Mesenchymal stem cell (in vitro differentiated cells and primary cell): ENCODE measurements at places on chromosomes 16 and 17.

DNA sequence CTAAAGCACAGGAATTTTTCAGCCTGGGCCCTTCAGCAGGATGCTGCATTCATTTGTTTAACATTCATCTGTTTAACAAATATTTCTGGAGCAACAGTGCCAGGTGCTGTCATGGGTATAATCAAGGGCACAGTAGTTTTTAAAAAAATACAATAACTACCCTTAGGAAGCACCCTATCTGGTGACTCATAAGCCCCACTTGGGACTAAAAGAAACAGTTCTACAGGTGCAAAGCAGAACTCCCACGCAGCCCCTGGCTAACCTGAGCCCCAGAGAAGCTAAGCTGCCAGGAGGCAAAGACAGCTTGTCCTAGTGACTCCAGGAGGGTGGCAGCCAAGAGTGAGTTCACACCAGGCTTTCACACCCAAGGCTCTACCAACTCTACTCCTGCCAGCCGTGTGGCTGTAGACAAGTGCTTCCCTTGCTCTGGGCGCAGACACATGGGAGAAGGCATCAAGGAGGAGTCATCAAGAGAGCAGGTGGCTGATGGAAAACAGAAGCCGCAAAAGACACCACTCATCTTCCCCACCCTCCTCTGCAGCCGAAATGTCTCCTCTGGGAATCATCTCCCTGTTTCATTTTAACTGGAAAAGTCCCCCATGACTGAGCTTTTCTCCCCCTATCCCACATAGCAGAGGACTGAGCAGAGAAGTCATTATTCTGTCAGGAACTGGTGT, 14.4 kb downstream of the CUEDC1 start:
- H3K27me3 ChIP-seq = no peaks in the 10 kb centered on the region
- no peaks in the 10 kb centered on the region for H3K36me3 ChIP-seq
- H3K4me3 ChIP-seq = no peak overlapping the region
- DNase-seq = no peak
- H3K27ac ChIP-seq = no peak overlapping the region

- no peak overlapping the region for H3K4me3 ChIP-seq
- H3K4me1 ChIP-seq = no peaks in the 10 kb centered on the region
- H3K27me3 ChIP-seq = no peaks in the 10 kb centered on the region
Measured at GRCh38 chr17:16342979-16343378, 10.3 kb downstream of the CENPV start.

- DNase-seq = no peak
- H3K36me3 ChIP-seq = no peaks in the 10 kb centered on the region
- H3K27ac ChIP-seq = no peak overlapping the region
- no peak overlapping the region for H3K4me3 ChIP-seq
Measured at GRCh38 chr17:49435671-49436029, 21.0 kb upstream of the PHB1 start.

DNA sequence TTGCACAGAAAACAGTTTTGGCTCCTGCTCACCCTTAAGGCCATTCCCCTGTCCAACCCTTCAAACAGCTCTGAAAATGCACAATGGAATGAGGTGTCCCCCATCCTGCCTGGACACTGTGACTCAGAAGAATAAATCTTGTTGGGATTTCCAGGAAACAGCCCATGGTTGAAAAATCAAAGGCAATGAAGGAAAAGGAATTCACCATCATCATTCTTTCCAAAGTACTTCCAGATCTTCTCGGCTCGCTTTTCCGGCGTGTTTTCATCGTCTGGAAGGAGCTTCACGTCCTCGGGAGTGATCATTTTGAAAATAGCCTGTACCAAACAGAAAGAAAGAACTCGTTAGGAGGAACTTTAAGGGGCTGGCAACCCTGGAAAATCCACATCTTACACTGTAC, 4.3 kb downstream of the RCVRN start:
- H3K27ac ChIP-seq = peak overlapping the region; percentile 32
- DNase-seq = peak; percentile 83
- no peak overlapping the region for H3K4me3 ChIP-seq
- peaks cover 10% of the 10 kb centered on the region for H3K4me1 ChIP-seq
- H3K27me3 ChIP-seq = no peaks in the 10 kb centered on the region
- H3K36me3 ChIP-seq = no peaks in the 10 kb centered on the region

DNA sequence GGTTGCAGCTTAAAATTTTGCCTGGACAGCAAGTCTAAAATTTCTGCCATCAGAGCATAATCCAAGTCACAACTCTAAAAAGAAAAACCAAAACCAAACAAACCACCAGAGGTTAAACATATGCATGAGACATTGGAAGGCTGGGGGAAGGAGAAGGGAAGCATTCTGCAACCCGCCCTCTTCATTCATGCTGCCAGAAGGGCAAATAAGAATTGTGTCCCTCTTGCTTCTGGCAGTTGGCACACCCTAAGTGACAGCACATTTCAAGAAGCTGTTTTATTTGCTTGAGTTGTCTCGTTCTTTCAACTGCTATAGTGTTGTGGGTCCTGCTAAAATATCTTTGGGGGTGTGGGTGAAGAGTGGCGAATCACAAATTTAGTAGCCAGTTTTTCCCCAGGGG, 99.6 kb downstream of the SKAP1 start:
- H3K27me3 ChIP-seq = peaks cover 8% of the 10 kb centered on the region
- no peaks in the 10 kb centered on the region for H3K36me3 ChIP-seq
- no peaks in the 10 kb centered on the region for H3K4me1 ChIP-seq
- no peak overlapping the region for H3K4me3 ChIP-seq
- peak; percentile 42 for DNase-seq
- H3K27ac ChIP-seq = no peak overlapping the region

- H3K4me3 ChIP-seq = no peak overlapping the region
- no peak overlapping the region for H3K27ac ChIP-seq
- no peak for DNase-seq
- H3K36me3 ChIP-seq = no peaks in the 10 kb centered on the region
- peaks cover 78% of the 10 kb centered on the region for H3K27me3 ChIP-seq
Measured at GRCh38 chr17:41474863-41475262, 6.1 kb downstream of the KRT35 start.

DNA sequence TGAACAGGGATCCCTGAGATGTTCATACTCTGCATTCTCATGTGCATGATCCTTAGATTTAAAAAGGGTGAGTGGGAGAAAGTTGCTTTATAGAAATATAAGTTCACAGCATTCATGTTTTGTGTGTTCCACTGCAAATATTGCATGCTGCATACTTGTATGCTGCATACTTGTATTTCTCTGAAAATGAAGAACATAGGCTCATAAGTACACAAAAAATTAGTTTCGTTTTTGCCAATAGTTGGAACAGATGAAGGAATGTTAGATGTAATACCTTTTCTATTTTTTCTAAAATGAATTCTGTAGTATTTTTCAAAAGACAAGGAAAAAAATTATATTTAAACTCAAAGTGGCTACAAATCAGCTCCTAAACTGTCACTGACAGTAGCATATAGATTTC, 79.0 kb downstream of the NFAT5 start:
- H3K4me1 ChIP-seq = peaks cover 2% of the 10 kb centered on the region
- H3K27ac ChIP-seq = no peak overlapping the region
- no peak overlapping the region for H3K4me3 ChIP-seq
- H3K36me3 ChIP-seq = peaks cover 10% of the 10 kb centered on the region
- no peaks in the 10 kb centered on the region for H3K27me3 ChIP-seq

- DNase-seq = peak; percentile 88
- no peaks in the 10 kb centered on the region for H3K27me3 ChIP-seq
- H3K27ac ChIP-seq = no peak overlapping the region
- H3K4me3 ChIP-seq = peak overlapping the region; percentile 42
- peaks cover 5% of the 10 kb centered on the region for H3K4me1 ChIP-seq
Measured at GRCh38 chr16:78607465-78607864, 508.0 kb downstream of the WWOX start.

DNA sequence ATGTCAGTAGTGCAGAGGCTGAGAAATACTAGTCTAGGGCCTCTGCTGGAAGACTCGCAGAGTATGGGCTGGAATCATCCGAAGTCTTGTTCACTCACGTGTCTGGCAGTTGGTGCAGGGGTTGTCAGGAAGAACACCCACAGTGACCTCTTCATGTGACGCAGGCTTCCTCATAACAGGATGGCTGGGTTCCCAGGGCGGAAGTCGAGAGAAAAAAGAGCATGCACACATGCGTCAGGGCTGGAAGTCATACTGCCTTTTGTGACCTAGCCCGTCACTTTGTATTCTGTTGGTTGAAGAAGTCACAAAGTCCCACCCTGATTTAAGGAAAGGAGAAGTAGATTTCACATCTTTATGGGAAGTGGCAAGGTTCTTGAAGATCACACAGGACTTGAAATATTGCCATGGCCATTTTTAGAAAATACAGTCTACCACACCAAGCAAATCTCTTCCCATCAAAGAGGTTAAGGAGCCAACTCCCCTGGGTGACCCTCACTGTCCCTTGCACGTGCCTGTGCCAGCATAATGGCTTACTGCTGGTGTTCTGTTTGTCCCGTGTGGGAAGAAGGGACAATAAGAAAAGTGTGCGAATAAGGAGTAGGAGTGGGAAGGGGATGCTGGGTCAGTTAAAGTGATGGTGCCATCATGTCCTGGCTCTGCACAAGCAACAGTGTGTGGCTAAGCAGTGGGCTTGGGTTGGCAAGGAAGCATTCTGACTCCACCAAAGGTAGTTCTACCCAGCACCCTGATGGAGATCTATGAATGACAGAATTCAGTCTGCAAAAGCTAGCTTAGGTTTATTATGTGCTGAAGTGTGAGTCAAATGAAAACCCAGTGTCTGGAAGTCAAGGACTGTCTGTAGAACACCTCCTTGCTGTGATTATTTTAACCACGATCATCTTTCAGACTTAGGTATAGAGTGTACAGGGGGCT, 28.1 kb downstream of the HEATR3 start:
- H3K4me3 ChIP-seq = no peak overlapping the region
- DNase-seq = no peak
- H3K27me3 ChIP-seq = no peaks in the 10 kb centered on the region
- H3K36me3 ChIP-seq = peaks cover 11% of the 10 kb centered on the region
- no peak overlapping the region for H3K27ac ChIP-seq

- H3K27ac ChIP-seq = no peak overlapping the region
- DNase-seq = no peak
- peaks cover 3% of the 10 kb centered on the region for H3K27me3 ChIP-seq
- H3K36me3 ChIP-seq = no peaks in the 10 kb centered on the region
- no peak overlapping the region for H3K4me3 ChIP-seq
Measured at GRCh38 chr17:4375039-4375748, 8.7 kb upstream of the UBE2G1 start.

GRCh38 chr16:13835387-13835786, 84.6 kb upstream of the ERCC4 start:
- H3K4me1 ChIP-seq = no peaks in the 10 kb centered on the region
- no peaks in the 10 kb centered on the region for H3K27me3 ChIP-seq
- H3K27ac ChIP-seq = no peak overlapping the region
- no peak for DNase-seq

GRCh38 chr17:8387914-8388651, 5.1 kb upstream of the RPL26 start:
- no peak overlapping the region for H3K4me3 ChIP-seq
- peaks cover 22% of the 10 kb centered on the region for H3K4me1 ChIP-seq
- peaks cover 4% of the 10 kb centered on the region for H3K36me3 ChIP-seq

- no peak overlapping the region for H3K27ac ChIP-seq
- H3K36me3 ChIP-seq = peaks cover 3% of the 10 kb centered on the region
- no peak for DNase-seq
Measured at GRCh38 chr16:11010575-11011221, 66.3 kb downstream of the CLEC16A start.

GRCh38 chr17:83076938-83077337, 2.5 kb upstream of the METRNL start:
- H3K4me3 ChIP-seq = no peak overlapping the region
- no peak for DNase-seq
- H3K27me3 ChIP-seq = peaks cover 17% of the 10 kb centered on the region
- H3K4me1 ChIP-seq = peaks cover 29% of the 10 kb centered on the region
- H3K27ac ChIP-seq = no peak overlapping the region
